ENCODE measurements at places on chromosomes 2 and 18.

- no peak for DNase-seq
These were observed 83.3 kb downstream of the GALNT14 start for GRCh38 chr2:31054842-31055388.

DNA sequence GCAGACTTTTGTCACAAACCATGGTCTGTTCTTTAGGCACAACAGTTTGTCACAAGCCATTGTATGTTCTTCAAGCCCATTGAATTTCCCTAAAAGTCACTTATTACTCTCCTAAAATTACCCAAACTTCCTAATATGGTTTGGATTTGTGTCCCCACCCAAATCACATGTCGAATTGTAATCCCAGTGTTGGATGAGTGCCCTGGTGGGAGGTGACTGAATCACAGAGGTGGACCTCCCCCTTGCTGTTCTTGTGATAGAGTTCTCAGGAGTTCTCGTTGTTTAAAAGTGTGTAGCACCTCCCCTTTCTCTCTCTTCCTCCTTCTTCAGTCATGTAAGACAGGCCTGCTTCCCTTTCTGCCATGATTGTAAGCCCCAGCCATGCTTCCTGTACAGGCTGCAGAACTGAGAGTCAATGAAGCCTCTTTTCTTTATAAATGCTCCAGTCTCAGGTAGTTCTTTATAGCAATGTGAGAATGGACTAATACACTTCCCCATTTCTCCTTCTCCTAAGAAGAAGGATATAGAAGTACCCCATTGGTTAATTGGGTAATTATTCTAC lies 11.2 kb upstream of the GYPC start:
- no peak for DNase-seq

- no peak for DNase-seq
These were observed 390.6 kb downstream of the ERBB4 start for GRCh38 chr2:212147921-212148513.

GRCh38 chr18:58541789-58542425 lies 87.0 kb downstream of the ALPK2 start:
- DNase-seq, result no peak

DNA sequence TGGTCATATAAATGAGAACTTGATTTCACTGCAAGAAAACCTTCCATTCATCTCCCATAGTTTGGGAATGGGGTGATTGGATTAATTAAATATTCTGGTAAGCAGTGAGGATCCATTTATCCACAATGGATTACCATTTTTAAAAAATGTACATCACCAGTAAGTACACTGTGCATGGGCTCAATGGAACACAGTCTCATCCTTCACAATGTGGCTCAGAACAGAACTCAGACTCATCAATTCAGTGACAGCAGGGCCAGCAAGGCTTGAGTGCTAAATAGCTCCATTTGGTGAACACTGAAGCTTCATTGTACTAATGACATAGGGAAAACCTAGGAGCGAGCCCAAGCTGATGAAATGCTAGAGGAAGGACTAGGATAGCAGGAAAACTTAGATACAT lies 223.8 kb downstream of the CMPK2 start:
- DNase-seq, result no peak

GRCh38 chr18:9803698-9804516 lies 81.9 kb upstream of the TXNDC2 start:
- DNase-seq, result no peak

- no peak for DNase-seq
These were observed 51.6 kb upstream of the CCBE1 start for GRCh38 chr18:59748628-59749360.

- DNase-seq, result no peak
These were observed 613.9 kb downstream of the IRS1 start for GRCh38 chr2:226185616-226186211.

DNA sequence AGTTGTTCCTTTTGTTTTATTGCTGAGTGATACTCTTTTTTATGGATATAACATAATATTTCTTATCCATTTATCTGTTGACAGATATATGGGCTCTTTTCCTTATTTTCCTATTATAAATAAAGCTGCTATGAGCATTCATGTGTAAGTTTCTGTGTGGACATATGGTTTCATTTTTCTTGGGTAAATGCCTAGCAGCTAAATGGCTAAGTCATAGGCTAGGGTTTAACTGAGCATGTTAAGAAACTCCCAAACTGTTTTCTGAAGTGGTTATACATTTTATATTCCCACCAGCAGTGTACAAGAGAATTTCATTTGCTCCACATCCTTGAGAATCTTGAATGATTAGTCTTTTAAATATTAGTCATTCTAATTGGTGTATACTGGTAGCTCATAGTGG lies 786.6 kb upstream of the CDH2 start:
- no peak for DNase-seq

DNA sequence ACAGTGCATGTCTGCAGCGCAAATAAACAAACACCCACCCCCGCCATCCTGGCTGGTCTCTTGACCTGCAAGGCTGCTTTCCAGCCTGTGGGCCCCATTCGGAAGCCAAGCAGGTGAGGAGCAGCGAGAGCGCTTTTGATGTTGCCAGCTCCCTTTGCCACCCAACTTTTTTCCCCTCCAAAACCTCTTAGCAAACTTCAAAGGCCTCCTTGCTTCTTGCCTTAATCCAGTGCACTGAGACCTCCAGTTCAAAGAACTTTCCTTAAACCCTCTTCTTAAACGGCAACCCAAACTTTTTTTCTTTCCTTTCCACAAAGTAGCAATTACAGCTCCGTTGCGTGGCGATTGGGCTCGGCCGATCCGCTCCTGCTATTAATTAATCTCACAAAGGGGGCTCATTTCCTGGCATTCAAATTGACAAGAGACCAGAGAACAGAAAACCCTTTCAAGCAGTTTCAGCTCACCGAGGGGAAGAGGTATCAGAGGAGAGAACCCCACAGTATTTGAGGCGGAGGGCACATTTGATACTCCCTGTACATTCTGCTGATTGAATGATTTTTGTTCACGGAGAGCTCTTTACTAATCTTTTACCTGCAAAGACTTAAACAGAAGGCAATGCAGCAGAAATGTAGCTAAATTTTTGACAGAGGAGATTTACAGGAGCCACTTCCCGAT lies 531.4 kb downstream of the TMEM182 start:
- no peak for DNase-seq

DNA sequence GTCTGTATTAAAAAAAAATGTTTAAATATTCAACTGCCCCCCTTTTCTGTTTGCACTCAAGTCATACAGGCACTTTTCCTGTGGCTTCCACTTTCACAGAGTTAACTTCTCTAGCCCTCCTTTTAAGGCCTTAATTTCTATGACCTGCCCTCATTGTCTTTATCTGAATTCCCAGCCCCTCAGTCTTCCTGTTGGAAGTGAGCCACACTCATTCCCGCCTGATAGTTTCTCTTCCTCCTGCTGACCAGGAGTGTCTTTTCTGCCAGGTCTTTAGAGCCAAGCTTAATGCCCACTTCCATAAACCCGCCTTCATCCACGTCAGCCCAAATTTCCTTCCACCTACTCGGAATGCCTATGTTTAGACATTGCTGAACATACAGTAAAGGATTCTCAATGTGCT lies 10.5 kb downstream of the COPS8 start:
- DNase-seq, result no peak

- DNase-seq, result no peak
These were observed 64.7 kb downstream of the SKA1 start for GRCh38 chr18:50439460-50440015.

GRCh38 chr2:161163440-161163839 lies 3.2 kb downstream of the TANK start:
- no peak for DNase-seq
